ENCODE measurements at places on chromosomes 11 and 22.

- no peak for DNase-seq
These were observed 4.2 kb downstream of the GRAMD1B start for GRCh38 chr11:123434262-123434661.

DNA sequence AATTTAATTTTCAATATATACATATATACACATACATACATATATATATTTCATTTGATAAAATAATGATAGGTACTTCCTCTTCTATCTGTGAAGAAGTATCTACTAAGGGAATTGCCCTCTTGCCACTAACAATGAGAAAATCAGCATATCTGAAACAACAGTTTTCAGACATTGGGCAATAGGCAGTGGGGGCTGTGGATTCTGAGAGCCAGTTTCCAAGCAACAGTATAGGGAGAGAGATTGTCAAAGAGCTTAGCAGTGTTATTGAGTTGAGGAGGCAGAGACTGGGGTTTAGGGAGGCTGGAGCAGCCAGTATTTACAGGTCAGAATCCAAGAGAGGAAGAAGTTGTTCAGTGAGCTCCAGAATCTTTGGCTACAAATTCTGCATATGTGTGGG, 119.3 kb downstream of the ARFGAP2 start:
- no peak for DNase-seq

DNA sequence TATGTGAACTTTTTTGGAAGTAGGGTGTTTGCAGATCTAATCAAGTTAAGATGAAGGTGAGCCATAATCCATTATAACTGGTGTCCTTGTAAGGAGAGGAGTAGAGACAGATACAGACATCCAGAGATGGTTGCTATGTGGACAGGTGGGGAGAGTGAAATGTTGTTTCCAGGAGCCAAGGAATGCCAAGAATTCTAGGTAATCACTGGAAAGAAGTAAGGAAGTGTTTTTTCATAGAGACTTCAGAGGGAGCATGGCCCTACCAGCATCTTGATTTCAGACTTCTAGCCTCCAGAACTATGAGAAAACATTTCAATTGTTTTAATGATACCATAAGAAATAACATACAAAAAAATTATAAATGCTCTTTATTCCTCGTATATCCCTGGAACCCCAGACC, 320.5 kb upstream of the ANO3 start:
- no peak for DNase-seq

GRCh38 chr22:44894321-44894720, 115.5 kb downstream of the PHF21B start:
- no peak for DNase-seq

GRCh38 chr11:64854534-64855502, 10.4 kb upstream of the CDC42BPG start:
- peak; percentile 85 for DNase-seq

- no peak for DNase-seq
These were observed 30.5 kb downstream of the RRM1 start for GRCh38 chr11:4125141-4125540.

GRCh38 chr22:31947296-31947695, 3.0 kb downstream of the YWHAH start:
- DNase-seq: no peak

- DNase-seq: no peak
These were observed 45.3 kb upstream of the WNT11 start for GRCh38 chr11:76251576-76251975.

GRCh38 chr11:95337175-95337957, 106.4 kb upstream of the SESN3 start:
- DNase-seq: no peak

GRCh38 chr11:19912958-19913892, 200.6 kb downstream of the NAV2 start:
- no peak for DNase-seq
